ENCODE measurements at places on chromosomes 7 and 10. TPM values are rescaled to one million over a fixed set of nuclear protein-coding genes. Genes with fewer than 3 reads are reported as not detected.

MTPN gene
- 157 TPM for total RNA-seq

NRAP gene
- not detected for total RNA-seq

GDF10 gene
- total RNA-seq = not detected

SMC3 gene
- 12.1 TPM for total RNA-seq

NKX2-3 gene
- total RNA-seq = not detected

CHN2 gene
- 2.6 TPM for total RNA-seq

TMEM196 gene
- total RNA-seq = not detected

EPHB6 gene
- 25.4 TPM for total RNA-seq

SPDYE17 gene
- not detected for total RNA-seq

TEX36 gene
- total RNA-seq = not detected

FAM25A gene
- total RNA-seq = not detected

GPNMB gene
- 19.6 TPM for total RNA-seq

UROS gene
- total RNA-seq = 61.3 TPM

CYP26C1 gene
- total RNA-seq = not detected

EVX1 gene
- not detected for total RNA-seq

PRKAR1B gene
- 25.7 TPM for total RNA-seq

GDF2 gene
- not detected for total RNA-seq

IFIT1B gene
- not detected for total RNA-seq

ZNF107 gene
- total RNA-seq = 0.86 TPM

NCF1 gene
- not detected for total RNA-seq

RET gene
- total RNA-seq = 0.29 TPM

CPA2 gene
- not detected for total RNA-seq

GIMAP6 gene
- total RNA-seq = not detected

SFTPA1 gene
- total RNA-seq = not detected
